ENCODE measurements at places on chromosomes 11 and 22.
A peak's percentile ranks its signal among the peaks of the same experiment; 100 is the strongest.

GRCh38 chr11:118857385-118857784 lies 26.3 kb upstream of the CXCR5 start:
- DNase-seq, result no peak

DNA sequence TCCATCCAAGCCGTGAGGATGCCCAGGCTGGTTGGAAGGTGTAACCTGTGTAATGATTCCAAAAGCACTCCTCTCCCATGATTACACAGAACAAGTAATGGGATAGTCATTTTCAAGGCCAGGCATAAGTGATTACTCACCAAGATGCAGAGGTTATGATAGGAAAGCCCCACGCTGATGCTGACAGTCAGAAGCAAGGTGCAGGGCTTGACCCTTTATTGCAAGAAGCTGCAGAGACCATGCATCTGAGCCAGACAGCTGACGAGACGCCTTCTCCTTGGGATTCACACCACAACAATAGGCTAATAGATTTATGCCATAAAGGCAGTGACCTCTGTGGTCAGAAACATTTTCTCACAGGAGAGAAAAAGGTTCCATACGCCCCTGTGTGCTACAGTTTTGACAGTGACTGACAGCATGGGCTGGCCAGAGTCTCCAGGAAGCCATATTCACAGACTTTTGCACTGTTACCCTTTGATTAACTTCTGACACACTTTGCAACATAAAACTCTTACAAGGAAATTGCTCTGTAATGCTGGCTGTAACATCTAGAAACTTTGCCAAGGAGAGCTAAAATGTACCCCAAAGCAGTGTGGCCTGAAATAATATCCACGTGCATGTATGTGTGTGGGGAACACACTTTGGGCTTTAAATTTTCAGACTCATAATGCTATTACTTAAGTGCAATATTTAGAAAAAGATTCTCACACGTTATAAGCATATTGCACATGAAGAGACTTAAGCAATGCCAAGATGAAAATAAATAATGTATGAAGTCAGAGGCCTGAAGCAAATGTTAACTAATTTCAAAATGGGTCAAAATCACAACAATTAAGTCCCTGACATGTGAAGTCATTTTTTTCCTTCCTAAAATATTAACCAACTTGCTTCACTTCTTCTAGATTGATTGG lies 1079.0 kb upstream of the TENM4 start:
- no peak for DNase-seq

GRCh38 chr11:58615559-58615958 lies 6.9 kb upstream of the CNTF start:
- DNase-seq, result no peak

GRCh38 chr22:32534252-32535235 lies 59.9 kb downstream of the FBXO7 start:
- DNase-seq, result no peak

GRCh38 chr11:59267196-59267595 lies 54.5 kb upstream of the MPEG1 start:
- DNase-seq, result no peak

- no peak for DNase-seq
Observed at GRCh38 chr11:5665746-5666401, 19.0 kb downstream of the TRIM5 start.

DNA sequence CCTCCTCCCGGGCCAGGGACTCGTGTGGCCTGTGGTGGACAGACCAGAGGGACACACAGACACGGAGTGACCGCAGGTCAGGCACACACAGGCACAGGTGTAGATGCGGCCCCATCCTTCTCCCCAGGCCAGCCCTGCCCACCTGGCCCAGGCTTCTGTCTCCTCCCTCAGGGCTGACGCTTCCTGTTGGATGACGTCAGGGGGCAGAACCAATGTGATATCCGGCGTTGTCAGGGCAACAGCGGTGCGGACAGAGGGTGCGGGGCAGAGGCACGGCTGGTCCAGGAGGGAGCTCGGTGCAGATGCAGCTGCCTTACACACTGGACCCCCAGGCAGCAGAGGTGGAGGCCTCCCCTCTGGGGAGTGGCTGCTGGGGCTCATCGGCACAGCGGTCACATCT lies 2.9 kb upstream of the TUBGCP6 start:
- no peak for DNase-seq

GRCh38 chr22:49951000-49951677 lies 9.4 kb upstream of the PIM3 start:
- no peak for DNase-seq

DNA sequence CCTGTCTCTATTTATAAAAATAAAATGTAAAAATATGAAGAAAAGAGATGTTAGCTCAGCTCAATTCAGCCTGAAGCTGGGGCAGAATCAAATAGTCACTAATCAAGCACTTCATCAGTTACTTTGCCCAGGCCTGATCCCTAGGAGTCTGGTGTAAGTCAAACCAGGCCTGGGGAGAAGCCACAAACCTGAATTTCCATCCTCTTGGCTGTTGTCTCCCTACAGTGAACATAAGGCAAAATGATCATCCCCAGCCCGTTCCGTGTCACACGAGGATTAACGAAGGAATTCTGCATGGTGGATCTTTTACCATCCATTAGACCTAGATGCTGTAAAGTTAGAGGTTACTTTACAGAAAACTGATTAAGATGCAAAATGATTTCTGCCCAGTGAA lies 6.5 kb upstream of the NAALADL1 start:
- no peak for DNase-seq

GRCh38 chr11:102891736-102892135 lies 17.0 kb upstream of the MMP12 start:
- DNase-seq, result no peak

GRCh38 chr11:134562941-134563471 lies 151.0 kb upstream of the B3GAT1 start:
- no peak for DNase-seq

- peak; percentile 44 for DNase-seq
Observed at GRCh38 chr11:1568441-1568911, 3.6 kb downstream of the DUSP8 start.

DNA sequence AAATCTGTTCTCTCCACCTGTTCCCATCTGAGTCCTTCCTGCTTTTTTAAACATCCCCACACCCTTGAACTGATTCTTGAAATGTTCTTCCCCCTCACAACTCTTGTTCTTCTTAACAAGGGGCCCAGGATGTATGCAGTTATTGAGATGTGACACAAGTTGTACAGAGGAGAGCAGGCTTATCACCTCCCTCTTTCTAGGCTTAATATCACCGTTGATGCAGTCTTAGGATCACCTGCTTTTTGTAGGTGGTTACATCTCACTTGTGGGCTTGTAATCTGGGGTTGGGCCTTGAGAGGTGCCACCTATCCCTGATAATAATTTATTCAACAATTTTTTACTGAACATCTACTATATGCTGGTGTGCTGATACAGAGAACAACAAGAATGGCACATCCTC lies 6.2 kb downstream of the CRYBB3 start:
- no peak for DNase-seq

GRCh38 chr11:129951201-129951865 lies 51.3 kb downstream of the PRDM10 start:
- DNase-seq, result no peak

GRCh38 chr22:26308467-26308866 lies 120.6 kb upstream of the ASPHD2 start:
- no peak for DNase-seq

- DNase-seq, result no peak
Observed at GRCh38 chr11:127805771-127806170, 781.6 kb downstream of the ETS1 start.

DNA sequence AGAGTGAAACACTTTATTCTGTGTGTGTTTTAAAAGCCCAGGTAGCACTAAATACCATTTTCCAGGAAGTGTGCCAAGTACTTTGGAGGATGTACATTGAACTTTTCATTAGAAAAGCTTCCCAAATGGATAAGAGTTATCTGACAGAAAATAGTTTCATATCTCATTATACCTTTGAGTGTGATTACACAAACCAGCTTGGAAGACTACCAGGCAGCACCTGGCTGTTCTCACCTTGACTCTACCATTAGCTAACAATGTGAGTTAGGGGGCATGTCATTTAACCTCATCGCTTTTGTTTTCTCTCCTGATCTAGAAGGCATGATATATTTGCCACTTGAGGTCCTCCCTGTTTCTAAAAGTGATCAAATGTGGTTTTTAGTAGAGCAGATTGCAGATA lies 50.2 kb downstream of the GRM5 start:
- no peak for DNase-seq

GRCh38 chr22:23827351-23827995 lies 11.3 kb downstream of the DERL3 start:
- no peak for DNase-seq

- DNase-seq, result no peak
Observed at GRCh38 chr11:59141673-59142460, 789 bp upstream of the FAM111A start.

- DNase-seq, result no peak
Observed at GRCh38 chr11:45301537-45302246, 15.6 kb upstream of the SYT13 start.

DNA sequence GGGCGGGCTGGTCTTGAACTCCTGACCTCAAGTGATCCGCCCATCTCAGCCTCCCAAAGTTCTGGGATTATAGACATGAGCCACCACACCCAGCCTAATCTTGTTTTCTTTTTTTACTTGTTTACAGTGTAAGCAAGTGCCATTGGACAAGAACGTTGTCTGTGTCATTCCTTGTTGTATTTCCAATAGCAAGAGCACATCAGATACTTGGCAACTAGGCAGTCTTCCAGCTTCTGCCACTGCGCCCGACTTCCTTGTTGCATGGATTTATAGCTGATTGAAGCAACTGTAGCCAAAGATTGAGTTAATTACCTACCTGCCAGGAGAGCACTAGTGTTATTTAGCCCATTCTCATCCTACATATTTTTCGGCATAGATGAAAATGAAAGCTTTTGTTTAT lies 3.1 kb upstream of the SGSM3 start:
- no peak for DNase-seq

DNA sequence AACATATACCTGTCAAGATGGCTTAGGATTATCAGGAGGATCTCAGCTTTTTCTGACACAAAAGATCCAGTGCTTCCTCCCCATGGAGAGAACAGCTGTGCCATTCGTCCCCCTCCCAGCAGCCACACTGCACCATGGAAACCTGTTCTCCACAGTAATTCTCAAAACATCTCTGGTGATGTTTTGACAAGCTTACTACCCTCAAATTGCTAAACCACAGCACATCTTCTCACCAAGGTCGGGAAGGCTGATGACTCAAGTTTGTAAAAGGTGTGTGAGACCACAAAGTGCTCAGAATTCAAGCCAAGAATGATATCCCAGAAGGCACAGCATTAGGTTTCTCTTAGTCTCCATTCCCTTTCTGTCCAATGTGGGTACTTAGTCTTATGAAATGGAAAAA lies 3.9 kb upstream of the RAB38 start:
- no peak for DNase-seq

All from stimulated activated CD8-positive, alpha-beta memory T cell treated with anti-CD3 and anti-CD28 coated beads, Interleukin-2, amount 100 ng/mL, for 1 hour (primary cell).